ENCODE measurements at places on chromosomes 1 and 21.

DNA sequence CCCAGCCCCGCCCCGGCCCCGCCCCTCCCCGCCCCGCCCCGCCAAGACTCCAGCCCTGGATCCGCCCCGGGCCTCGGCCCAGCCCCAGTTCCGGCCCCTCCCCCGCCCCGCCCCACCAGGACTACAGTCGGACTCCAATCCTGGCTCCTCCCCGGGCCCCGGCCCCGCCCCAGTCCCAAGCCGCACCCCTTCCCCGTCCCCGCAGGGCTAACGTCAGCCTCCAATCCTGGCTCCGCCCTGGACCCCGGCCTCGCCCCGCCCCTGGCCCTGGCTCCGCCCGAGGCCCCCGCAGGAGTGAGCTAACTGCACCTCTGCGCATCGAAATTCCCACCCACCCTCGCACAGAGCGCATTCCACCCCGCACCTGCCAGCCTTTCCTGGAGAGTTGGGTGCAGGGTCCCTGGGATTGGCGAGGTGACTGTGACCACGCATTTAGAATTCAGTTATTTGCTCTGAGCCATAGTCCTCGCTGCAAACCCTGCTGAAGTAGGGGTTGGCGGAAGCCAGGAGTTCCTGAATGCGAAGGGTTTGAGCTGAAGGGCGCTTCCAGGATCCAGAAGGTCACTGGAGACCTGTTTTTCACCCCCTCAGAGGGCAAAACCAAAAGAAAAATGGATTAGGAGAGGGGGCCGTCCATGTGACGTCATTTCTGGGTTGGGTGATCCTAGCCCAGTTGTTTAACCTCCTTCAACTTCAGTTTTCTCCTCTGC, 588 bp upstream of the IGSF8 start:
- H3K36me3 ChIP-seq = peaks cover 7% of the 10 kb centered on the region
- peak overlapping the region; percentile 91 for H3K27ac ChIP-seq

- no peaks in the 10 kb centered on the region for H3K36me3 ChIP-seq
- H3K27me3 ChIP-seq = no peaks in the 10 kb centered on the region
- no peak overlapping the region for H3K4me3 ChIP-seq
Observed at GRCh38 chr1:6125366-6125765, 54.8 kb downstream of the CHD5 start.

DNA sequence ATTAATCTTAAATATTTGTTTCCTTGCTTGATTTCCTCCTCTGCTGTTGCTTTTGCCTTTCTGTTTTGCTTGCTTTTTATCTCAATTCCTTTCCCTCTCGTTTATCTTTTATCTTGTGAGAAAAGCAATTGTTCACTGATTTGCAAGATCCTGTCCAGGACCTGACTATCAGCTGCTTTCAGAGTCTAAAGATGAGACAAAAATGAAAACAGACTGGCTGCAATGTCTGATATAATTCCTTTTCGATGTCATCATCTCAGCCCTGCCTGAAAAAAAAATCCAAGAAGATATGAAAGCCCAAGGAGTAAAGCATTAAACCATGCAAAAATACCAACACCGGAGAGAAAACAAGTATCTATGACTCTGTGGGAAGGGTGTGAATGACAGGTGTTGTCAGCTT, 225.5 kb downstream of the PATJ start:
- no peak overlapping the region for H3K4me3 ChIP-seq
- H3K4me1 ChIP-seq = 0 out of 2 replicates have a peak, but pooled peaks cover 7% of the 10 kb centered on the region
- H3K36me3 ChIP-seq = no peaks in the 10 kb centered on the region

- H3K27me3 ChIP-seq = no peaks in the 10 kb centered on the region
- H3K27ac ChIP-seq = no peak overlapping the region
- H3K4me3 ChIP-seq = no peak overlapping the region
Observed at GRCh38 chr1:62613325-62613727, 16.0 kb downstream of the ANGPTL3 start.

- no peak overlapping the region for H3K27ac ChIP-seq
- peaks cover 21% of the 10 kb centered on the region for H3K36me3 ChIP-seq
- DNase-seq = no peak
- H3K27me3 ChIP-seq = no peaks in the 10 kb centered on the region
- H3K4me3 ChIP-seq = no peak overlapping the region
Observed at GRCh38 chr1:233012021-233012420, 61.6 kb downstream of the NTPCR start.

- DNase-seq = no peak
Observed at GRCh38 chr1:21499283-21499950, 9.8 kb upstream of the ALPL start.

Measured in GM23338 (cell line).